Activated CD4-positive, alpha-beta T cell treated with anti-CD3 and anti-CD28 coated beads, Interleukin-2, amount 50 U/mL, for 16 hours (primary cell): ENCODE measurements at places on chromosomes 5 and 9.
A peak's percentile ranks its signal among the peaks of the same experiment; 100 is the strongest.

DNA sequence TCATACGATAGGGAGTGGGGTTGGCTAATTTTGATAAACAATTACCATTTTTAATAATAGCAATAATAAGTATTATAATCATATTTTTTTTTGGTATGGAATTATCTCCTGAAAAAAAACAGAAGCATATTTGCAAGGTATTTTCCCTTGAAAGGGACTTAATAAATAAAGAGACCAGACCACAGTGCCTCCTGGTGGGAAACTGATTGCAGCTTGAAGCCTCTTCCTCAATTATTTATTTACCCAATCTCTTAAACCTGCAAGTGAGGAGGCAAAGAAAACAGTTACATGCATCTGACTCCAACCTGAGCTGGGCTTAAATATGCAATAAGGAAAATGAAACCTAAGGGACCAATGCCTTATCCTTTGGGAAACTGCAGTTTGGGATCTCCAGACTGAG, 388.1 kb upstream of the ACO1 start:
- no peak for DNase-seq

GRCh38 chr9:129708793-129709192, 43.3 kb downstream of the PRRX2 start:
- no peak for DNase-seq

GRCh38 chr9:134624621-134625181, 16.9 kb upstream of the COL5A1 start:
- no peak for DNase-seq

- no peak for DNase-seq
These were observed 52.5 kb downstream of the IQGAP2 start for GRCh38 chr5:76455531-76456133.

DNA sequence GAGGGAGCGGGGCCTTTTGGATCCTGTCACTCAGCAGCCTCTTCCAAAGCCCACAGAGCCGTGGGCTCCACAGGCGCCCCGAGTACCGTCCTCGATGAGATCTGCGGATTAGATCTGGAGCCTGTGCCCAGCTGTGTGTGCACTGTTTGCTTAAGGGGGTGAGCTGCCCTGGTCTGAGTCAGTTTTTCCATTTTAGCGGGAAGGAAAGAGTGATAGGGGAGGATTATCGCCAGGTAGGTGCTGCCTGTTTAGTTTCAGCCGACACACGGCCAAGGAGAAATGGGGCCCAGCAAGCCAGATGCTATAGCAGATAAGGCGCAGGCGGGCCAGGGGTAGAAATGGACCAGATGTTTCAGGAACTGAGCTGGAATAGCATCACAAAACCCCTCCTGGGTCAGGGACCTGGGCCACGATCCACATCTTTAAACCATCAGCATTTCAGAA, 18.1 kb downstream of the COL5A1 start:
- DNase-seq: no peak

GRCh38 chr5:150656191-150657132, 4.6 kb upstream of the MYOZ3 start:
- DNase-seq: peak; percentile 79

DNA sequence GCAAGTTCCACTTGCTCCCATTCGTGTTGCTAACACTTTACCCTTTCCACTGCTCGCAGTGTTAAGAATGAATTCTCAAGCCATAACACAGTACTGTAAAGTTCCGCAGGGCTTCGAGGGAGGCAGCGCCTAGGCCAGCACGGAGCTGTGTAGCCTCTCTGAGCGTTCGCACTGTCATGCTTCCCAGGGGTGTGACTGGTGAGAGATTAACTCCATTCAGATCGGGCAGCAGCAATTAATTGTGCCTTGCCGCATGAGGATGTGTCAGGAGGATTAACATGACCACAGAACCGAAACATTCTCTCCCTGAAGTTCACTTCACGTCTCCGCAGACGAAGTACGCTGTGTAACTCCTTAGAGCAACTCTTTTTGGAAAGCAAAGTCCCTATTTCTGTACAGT, 23.2 kb downstream of the ZBTB34 start:
- DNase-seq: no peak

GRCh38 chr9:99259231-99259918, 37.3 kb downstream of the SEC61B start:
- peak; percentile 43 for DNase-seq

DNA sequence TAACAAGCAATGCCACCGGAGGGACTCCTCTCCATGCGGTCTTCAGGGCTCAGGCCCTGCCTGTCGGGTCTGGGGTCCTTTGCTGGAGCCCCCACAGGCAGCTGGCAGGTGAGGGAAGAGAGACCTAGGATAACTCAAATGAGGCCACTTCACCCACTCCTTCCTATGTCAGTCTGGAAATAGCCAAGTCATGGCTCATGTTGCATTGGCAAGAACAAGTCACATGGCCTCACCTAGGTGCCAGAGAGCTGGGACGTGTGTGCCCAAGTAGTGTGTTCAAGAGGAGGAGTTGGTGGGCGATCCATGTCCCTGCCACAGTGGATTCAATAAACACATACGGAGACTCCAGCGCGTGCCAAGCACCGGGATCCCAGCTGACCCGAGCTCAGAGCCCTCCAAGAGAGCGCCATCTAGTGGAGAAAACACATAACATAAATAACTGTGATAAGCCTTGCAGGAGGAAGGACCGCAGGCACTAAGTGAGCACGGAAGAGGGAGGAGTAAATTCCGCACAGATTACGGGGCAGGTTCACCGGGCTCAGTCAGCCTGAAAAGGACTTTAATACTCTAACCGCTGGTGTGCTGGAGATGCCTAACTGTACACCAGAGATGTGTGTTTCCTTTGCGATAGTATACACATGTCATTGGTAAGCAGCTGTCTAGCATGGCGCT, 580.8 kb downstream of the CCDC171 start:
- DNase-seq: peak; percentile 56

DNA sequence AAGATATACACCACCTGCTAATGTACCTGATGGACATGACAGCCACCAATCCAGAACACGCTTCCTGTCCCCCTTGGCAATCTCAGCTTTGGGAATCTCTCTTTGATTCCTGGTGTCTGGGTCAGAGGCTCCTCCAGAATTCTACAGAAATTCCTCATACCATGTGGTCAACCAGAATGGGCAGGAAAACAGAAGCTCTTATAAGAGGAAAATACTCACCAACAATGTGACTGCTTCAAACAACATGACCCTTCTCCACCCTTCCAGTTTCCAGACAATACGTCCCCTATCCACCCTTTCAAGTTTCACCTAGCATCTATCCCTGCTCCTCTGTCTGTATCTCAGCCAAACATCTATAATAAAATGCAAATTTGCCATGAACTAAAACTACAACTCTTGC, 247.2 kb downstream of the DENND1A start:
- no peak for DNase-seq

DNA sequence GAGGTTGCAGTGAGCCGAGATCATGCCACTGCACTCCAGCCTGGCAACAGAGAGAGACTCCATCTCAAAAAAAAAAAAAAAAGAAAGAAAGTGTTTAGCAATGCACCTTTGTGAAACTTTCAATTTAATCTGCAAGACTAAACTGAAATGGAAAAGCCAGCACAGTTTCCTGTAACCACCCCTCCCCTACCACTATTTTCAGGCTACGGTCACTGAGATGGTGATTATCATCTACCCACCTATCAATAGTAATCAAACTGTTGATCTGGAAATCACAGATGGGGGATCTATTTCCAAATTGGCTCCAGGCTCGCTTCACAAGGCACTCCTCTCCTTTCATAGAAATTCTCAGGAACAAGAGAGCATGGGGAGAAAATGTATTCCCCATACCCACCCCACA, 30.6 kb upstream of the IL7R start:
- DNase-seq: peak; percentile 72

DNA sequence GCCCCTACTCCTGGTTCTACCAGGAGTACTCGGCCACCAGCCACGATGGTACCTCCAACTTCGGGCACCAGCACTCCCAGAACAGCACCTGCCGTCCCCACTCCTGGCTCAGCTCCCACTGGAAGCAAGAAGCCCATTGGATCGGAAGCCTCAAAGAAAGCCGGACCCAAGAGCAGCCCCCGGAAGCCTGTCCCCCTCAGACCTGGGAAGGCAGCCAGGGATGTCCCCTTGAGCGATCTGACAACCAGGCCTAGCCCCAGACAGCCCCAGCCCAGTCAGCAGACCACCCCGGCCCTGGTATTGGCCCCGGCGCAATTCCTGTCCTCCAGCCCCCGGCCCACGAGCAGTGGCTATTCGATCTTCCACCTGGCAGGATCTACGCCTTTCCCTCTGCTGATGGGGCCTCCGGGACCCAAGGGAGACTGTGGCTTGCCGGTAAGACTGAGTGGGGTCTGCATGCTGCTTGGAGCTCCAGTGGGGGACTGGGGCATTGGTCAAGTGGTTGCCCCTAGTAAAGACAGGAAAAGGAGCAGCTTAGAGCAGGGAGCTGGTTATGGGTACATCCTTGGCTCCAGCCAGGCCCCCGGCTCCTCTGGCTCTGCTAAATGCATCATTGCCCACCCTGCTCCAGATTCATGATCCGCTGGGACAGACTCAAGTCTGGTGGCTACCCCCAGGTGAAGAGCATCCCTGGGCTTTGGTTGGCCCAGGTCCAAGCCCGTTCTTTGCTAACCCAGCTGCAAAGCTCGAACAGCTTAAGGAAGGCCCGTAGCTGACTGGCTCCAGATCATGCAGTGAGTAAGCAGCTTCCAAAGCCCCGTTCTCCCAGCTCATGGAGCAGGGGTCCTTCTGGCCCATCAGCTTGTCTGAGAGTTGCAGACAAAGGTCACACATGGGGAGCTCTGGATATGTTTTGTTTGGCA, 14.0 kb downstream of the COL27A1 start:
- no peak for DNase-seq

GRCh38 chr5:161095953-161096352, 243.9 kb upstream of the ATP10B start:
- DNase-seq: no peak

DNA sequence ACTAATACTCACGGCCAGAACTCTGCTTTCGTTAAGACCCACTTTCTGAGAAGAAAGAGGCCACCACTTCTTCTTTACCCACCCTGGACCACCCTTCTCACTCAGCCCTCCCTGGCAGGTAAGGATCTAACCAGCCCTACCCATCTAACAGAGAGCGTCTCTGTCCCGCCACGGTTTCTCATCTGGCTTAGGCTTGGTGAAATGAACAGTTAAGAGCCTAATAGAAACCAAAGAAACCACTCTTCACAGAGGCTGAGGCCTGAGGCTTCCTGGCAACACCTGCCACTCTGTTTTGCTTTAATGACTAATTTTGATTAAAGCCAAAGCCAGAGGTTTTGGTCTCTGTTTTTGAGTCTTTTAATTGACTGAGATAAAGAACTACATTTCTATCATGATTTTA, 354.1 kb upstream of the SLC30A5 start:
- no peak for DNase-seq

DNA sequence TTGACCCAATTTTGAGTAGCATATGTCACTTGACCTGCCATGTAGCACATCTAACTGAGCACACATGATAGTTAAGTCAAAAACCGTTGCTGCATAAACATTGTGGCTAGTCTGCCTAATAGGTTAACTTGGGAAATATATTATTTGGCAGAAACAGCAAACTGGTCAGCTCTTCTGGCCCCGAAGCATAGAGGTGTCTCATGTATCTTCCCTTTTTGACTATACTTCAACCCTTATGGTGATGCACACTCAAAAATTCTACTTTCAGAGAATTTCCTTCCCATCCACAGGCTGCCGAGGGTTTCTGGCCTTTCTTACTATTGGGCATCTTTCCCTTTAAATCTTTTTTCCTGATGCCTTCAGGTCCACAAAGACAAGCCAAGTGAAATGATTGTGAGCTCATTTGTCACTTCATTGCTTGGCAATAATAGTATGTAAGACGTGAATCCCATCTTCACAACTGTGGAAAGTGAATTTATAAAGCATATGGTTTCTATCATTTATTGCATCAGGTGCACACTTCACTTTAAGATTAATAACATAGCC, 41.2 kb downstream of the MOCS2 start:
- DNase-seq: no peak

GRCh38 chr5:56415356-56415765, 182.2 kb upstream of the ANKRD55 start:
- no peak for DNase-seq

DNA sequence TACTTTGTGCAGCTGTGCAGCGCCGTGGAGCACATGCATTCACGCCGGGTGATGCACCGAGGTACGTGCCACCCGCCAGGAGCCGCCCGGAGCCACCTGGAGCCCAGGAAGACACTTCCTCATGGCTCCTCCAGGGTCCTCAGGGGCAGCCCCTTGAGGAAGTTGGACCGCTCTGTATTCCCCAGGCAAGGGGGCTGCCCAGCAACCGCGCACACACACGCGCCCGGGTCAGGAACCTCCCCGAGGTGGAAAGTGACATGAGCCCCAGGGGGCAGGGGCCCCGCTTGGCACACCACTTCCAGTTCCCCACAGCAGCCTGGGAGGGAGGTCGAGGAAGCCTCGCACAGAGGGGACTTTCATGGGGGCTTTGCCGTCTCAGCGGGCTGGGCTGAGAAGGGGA, 68.6 kb downstream of the NEK6 start:
- no peak for DNase-seq

GRCh38 chr5:145867806-145868205, 5.0 kb downstream of the GRXCR2 start:
- no peak for DNase-seq

DNA sequence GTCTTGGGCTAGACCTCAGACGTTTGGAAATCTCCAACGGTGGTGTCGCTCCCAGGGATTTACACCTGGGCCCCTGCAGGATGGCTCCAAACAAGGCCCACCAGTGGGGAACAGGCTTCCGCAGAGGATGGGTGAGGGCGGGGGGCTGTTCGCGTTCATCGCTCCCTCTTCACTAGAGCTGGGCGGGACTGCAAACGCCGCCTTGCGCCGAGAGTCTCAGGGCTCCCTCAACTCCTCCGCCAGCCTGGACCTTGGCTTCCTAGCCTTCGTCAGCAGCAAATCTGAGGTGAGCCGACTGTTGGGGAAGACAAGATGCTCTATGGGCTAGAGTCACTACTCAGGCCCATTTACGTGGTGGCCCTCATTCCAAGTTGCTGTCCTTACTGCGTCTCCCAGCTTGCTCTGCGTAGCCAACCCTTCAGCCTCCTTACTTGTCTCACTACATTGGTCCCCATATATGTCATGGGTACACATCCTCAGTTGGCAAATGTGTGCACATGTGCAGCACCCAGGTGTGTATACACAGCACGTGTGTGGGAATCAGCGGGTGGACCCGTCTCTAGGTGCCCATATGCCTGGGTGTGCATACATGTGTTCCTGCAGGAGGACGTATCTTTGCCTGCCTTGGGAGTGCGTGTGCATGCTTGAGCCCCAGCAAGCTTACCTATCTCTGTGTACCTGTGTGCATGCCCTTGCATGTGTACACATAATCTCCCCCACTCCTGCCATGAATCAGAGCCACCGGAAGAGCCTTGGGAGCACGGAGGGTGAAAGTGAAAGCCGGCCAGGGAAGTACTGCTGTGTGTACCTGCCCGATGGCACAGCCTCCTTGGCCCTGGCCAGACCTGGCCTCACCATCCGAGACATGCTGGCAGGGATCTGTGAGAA, 10.5 kb downstream of the RGS14 start:
- DNase-seq: no peak

DNA sequence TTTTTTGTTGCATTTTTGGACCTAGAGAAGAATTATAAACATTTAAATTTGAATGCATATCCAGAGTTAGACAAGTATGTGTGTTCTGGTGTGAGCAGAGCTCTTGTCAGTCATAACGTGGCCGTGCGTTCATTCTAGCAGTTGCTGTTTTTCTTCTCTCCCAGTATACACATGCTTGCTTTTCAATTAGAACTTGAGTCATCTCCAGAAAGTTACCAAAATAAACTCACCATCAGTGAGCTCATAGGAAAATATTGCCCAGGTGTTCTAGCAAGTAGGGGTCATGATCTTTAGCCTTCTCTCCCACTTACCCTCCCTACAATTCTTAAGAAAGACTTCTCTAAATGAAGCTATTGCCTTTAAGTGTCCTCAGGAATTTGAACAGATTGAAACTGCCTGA, 247.5 kb upstream of the TUT7 start:
- no peak for DNase-seq
